Aorta (tissue), 5 donors: ENCODE measurements at places on chromosomes 7 and 10.

DNA sequence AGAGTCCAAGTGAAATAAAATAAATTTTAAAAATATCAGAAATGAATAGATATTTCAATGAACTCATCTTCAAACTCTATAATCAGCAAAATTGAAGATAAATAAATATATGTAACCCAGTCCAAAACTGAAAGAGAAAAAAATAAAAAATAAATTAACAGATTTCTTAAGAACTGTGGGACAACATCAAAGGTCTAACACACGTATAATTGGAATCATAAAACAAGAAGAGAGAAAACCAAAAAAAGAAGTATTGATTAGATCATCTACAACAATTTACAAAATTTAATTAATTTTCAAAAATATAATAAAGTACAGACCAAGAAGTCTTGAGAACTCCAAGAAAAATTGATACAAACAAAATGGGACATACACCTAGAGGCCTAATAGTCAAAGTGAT is 625.8 kb upstream of the SORCS1 start:
- no peak for DNase-seq

- DNase-seq = no peak
Observed at GRCh38 chr10:95327367-95327766, 36.6 kb upstream of the PDLIM1 start.

DNA sequence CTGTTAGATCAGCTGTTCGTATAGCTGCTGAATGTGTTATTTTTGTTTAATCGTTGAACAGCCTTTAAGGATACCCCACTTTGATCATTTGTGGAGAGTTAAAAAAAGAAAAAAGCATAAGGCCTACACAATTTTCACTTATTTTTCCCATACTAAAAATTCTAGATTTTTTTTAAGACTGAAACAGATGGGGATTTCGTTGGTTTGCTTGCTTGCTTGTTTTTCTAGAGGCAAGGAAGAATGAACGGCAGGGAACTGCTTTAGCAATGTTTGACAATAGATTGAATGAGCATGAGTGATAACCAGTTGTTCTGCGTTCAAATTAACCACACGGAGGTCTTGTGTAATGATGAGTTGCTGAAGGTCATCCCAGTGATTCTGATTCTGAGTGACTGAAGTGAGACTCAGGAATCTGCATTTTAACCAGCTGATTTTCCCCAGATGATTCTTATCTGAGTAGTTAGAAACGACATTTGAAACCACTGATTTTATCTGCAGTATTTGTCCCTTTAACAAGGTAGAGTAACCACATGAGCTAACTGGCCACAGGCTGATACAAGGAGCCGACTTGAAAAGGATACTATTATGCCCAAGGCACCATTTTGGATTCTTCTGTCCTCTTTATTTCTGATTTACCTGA is 85.9 kb downstream of the GPR37 start:
- DNase-seq = no peak

DNA sequence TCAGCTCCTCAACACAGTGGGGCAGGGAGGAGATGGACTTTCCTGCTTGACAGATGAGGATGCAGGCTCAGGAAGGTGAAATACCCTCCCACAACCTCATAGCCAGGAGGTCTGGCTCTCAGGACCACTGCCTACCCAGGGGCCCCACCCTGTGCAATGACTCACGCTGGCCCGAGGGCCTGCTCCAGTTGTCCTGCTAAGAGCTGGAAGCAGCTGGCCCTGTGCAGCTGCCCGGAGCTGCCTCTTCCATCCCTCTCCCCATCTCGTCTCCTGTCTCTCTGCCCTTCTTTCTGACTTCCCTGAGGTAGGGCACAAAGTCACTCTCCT is 123.9 kb downstream of the ZMIZ1 start:
- no peak for DNase-seq

DNA sequence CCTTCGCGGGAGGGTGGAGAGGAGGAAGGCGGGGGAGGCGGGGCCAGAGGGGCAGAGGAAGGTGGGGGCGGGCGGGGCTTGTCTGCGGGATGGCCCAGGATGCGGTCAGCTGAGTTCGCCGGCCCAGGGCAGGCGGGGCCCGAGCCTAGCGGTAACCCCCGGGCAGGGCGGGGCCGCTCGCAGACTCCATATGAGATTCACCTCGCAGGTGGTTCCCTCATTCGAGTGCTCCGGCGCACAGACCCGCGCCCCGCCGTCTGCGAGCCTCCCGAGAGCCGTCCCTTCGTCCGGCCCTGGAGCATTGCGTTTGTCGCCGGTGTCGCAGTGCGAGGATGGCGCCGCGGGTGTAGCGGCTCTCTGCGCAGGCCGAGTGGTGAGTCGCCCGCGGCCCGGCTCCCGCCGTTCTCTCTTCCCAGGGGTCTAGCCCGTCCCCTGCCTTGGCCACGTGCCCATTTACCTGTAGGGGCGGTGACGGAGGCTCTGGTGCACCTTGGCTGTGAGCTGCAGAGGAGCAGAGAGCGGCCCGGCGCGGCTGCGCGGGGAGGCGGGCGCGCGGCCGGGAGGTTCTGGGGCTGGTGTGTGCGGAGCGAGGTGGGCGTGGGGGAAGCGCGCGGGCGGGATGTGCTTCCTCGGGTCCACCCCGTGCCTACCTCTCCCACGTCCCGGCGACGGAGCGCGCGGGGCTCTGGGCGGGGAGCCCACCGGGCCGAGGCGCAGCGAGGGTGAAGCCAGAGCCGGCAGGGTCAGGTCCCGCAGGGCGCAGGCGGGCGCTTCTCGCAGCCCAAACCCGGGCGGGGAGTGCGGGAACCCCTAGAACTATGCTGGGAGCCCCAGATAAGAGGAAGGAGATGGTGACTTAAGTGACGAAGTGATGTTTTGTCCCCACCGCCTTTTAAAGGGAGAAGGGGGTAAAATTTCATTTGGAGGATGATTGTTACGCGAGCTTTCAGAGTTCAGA is at the start of gene UPP1:
Gene UPP1, plus strand, starts transcription at position 220 of the 958 bp plus-strand sequence. CDS start 5,519 bp downstream, outside the sequence.
- DNase-seq = peak; percentile 96

DNA sequence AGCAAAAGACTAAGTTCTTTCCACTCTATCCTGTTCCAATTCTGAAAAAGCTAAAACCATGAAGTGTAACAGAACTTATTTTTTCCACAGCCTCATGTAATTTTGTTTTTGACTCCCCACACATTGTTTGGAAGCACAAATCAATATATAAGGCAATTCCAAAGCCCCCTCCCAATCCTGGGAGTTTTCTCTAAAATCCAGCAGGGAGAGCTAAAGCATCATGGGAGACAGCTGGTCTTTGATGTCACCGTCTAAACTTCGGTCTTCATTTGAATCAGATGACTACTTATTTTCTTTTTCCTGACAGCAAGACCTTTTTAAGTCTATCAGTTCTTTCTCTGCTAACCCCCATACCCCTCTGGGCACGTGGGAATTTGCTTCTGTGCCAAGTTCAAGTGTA is 33.3 kb upstream of the PON1 start:
- no peak for DNase-seq

DNA sequence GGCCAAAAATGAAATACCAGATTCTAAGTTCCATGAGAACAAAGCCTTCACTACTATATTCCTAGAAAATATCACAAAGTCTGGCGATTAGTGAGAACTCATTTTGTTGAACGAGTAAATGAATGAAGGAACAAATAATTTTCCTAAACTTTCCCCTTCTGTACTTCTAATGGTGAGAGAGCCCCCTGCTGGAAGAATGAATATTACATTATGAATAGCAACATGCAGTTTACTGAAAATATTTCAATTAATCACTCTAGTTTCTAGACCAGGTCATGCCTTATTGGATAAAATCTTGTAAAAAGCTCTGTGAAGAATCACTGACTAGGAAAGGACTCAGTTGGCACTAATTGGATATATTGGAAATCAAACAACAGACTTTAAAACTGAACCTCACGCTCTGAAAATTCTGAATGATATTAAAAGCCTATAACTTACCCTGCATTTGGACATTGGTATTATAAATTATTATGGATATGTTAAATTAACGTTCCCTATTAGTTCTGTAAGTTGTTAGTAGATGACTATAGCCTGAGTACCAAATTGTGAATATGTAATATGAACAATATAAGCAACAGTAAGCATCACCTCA is 32.4 kb upstream of the MTPN start:
- DNase-seq = no peak

DNA sequence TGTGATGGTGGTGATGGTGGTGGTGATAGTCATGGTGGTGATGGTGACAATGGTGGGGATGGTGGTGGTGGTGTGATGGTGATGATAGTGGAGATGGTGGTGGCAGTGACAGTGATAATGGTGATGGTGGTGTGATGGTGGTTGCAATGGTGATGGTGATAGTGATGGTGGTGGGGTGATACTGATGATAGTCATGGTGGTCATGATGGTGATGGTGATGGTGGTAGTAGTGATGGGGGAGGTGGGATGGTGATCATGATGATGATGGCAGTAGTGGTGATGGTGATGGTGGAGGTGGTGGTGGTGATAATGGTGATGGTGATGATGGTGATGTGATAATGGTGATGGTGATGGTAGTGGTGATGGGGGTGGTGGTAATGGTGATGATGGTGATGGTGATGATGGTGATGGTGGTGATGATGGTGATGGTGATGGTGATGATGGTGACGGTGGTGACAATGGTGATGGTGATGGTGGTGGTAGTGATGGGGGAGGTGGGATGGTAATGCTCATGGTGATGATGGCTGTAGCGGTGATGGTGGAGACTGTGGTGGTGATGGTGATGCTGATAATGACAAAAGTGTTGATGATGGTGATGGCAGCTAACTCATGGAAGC is 4.7 kb upstream of the PWWP2B start:
- no peak for DNase-seq

DNA sequence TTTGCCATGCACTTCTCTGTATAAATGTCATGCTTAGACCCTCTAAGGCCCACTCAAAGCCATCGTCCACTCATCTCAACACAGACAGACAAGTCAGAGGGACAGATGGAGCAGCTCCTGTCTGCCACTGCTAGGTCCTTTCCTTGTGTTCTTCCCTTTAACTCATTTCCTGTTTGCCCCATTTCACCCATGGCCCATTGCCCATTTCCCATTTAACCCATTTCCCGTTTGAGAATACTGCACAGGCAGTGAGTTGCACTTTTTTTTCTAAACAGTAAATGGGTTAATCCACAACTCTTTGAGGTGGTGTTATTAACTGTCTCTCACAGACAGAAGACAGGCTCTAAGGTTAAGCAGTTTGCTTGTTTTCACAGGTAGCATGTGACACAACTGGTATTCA is 179.3 kb downstream of the NPSR1 start:
- DNase-seq = no peak

DNA sequence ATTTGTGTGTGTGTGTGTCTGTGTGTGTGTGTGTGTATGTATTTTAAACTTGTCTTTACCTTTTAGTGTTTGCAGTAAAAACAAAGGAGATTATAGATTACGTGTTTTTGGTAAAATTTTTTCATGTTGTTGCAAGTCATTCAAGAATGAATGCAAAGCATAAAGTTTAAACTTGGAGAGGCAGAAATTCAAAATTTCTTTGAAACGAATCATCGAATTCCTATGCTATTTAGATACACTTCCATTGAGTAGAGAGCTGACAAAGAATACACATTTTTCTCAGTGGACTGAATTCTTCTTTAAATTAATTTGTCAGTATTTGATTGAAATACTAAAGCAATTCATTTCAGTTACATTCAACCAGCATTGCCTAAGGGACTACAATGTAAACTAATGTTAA is 66.0 kb upstream of the HDAC9 start:
- no peak for DNase-seq

GRCh38 chr10:50855015-50855414 is 30.4 kb downstream of the A1CF start:
- no peak for DNase-seq
